ENCODE measurements at places on chromosomes 2 and 18. TPM values are rescaled to one million over a fixed set of nuclear protein-coding genes. Genes with fewer than 3 reads are reported as not detected.

The CD207 gene
- 0.26 TPM for total RNA-seq

The TRIM54 gene
- 74.0 TPM for total RNA-seq

The CEBPZOS gene
- total RNA-seq = 25.7 TPM

The NYAP2 gene
- total RNA-seq = not detected

The ATL2 gene
- 110 TPM for total RNA-seq

The VWA3B gene
- not detected for total RNA-seq
